H1 (cell line): ENCODE measurements at places on chromosomes 12 and 14. TPM values are rescaled to one million over a fixed set of nuclear protein-coding genes. Genes with fewer than 3 reads are reported as not detected.

The APOF gene
- not detected in 2 replicates for polyA plus RNA-seq

The PTMS gene
- 553 and 999 TPM in 2 replicates for polyA plus RNA-seq

The C12orf54 gene
- polyA plus RNA-seq = not detected in 2 replicates

The C12orf60 gene
- 0.91 and 1.2 TPM in 2 replicates for polyA plus RNA-seq

The MYL2 gene
- not detected in 2 replicates for polyA plus RNA-seq

The KERA gene
- polyA plus RNA-seq = not detected in 2 replicates

The RD3L gene
- polyA plus RNA-seq = not detected in 2 replicates

The SYCP3 gene
- polyA plus RNA-seq = 0.02 TPM in 1 of 2 replicates, not detected in the other

The DPF3 gene
- polyA plus RNA-seq = 0.03 TPM in 1 of 2 replicates, not detected in the other

DNA sequence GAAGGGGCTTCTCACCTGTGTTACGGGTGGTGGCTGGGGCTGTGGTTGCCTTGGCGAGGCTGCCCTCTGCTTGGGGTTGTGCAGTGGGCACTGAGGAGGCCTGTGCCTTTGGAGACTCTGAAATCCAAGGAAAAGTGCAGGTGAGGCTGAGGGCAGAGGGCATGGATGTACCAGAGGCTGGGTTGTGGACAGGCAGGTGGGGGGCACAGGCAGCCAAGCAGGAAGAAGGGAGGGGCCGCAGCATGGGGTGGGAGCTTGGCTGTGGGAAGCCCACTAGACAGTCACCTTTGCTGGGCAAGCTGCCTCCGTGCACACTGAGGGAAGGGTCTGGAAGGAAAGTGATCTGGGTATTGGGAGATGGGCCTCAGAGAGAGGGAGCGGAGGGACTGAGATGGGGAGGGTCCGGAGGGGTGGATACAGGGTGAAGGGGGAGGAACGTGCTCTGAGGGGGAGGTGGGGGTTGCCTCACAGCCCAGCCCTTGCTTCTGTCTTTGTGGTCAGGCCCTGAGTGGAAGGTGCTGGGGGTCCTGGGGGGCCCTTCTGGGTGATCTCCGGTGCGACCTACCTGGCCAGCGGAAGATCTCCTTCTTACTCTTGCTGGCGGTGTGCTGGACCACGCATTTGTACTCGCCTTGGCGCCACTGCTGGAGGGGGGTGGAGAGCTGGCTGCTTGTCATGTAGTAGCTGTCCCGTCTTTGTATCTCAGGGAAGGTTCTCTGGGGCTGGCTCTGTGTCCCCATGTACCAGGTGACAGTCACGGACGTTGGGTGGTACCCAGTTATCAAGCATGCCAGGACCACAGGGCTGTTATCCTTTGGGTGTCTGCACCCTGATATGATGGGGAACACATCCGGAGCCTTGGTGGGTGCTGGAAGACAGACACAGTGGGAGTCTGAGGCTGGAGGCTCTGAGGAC is 318.7 kb downstream of the TMEM121 start:
- no peak for DNase-seq

- peak; percentile 58 for DNase-seq
Measured at GRCh38 chr12:57935839-57936512, 5.4 kb upstream of the ATP23 start.

DNA sequence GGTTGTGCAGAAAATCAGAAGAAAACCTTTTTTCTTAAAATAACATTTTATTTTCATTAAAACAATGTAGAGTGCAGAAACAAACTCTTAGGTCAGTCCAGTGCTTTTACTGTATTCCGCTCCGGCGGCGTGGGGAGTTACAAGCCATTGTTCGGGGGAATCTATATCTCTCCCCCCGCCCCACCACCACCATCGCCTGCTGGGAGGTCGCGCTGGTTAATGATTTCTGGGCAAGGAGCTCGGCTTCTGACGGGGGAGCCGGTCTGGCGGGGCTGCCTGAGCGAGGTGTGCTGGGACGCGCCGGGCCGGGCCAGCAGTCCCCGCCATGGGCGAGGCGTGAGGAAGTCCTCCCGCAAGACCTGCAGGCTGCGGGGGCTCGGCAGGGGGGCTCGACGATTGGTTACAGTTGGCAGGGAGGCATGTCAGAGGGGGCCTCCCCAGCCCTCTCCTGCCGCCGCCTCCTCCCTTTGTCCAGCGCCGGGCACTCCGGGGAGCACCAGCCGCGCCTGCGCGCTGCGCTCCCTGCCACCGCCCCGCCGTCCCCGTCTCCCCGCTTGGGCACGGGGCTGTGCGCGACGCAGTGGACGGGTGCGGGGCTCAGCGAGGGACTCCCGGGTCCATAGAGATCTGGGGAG is 1.0 kb upstream of the DUSP6 start:
- no peak for DNase-seq

DNA sequence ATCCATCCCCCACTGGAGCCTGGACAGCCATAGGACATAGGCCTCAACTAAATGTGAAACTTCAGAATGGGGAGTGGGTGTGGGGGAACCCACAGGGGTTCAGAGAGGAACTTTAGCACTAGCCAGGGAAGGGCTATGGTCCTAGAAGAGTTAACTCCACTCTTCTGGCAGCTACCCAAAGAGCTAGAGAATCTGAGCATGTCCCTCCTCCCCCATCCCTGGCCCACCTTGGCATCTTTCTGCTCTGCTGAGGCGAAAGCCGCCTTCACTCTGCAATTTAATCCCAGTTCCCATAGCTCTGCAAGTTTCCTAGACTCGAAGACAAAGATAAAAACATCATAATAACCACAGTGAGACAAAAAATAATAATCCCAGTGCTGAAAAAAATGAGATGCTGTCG is 214.7 kb upstream of the RTL1 start:
- no peak for DNase-seq

GRCh38 chr14:22140633-22141032 is 448.4 kb downstream of the DAD1 start:
- DNase-seq = no peak

- DNase-seq = no peak
Measured at GRCh38 chr12:123942238-123942653, 30.4 kb downstream of the CCDC92 start.

GRCh38 chr12:44223736-44224135 is 387.9 kb downstream of the TMEM117 start:
- DNase-seq = no peak

GRCh38 chr14:89371585-89372511 is 45.2 kb downstream of the FOXN3 start:
- DNase-seq = no peak

DNA sequence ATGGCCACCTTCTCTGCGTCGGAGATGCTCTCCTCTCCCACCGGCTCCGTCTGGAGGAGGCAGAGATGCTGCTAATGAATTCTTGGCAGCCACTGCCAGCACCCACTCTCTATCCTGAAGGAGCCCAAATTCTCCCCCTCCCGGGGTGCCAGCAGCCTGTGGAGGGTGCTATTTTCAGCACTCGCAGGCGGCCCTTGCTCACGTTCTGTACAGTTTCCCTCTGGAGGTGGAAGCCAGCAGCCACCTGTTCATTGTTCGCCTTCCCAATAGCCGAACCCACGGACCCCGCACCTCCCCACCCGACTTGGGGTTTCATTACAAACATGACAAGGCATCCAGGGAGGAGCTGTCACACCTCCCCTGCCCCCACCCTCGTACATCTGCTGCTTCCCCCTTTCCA is 27.8 kb downstream of the SNRNP35 start:
- no peak for DNase-seq

- peak; percentile 87 for DNase-seq
Measured at GRCh38 chr14:100383727-100384158, 60.6 kb downstream of the SLC25A47 start.

DNA sequence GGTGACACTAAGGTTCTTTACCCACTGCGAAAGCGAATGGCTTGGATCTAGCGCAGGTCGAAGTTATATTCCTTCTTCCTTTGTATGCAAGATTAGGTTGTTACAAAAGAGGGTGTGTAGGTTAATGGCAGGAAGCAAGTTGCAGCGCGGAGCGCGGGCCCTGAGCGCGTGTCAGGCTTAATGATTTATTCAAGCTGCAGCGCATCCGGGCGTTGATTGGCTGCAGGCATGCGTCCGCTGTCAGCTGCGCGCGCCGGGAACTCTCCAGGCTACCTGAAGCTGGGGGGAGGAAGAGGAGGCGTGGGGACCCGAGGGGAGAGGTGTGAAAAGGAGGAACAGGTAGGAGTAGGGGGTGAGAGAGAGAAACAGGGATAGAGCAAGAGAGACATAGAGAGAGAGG is 7.4 kb downstream of the ASCL1 start:
- DNase-seq = no peak

GRCh38 chr14:63840981-63841380 is 11.8 kb upstream of the SYNE2 start:
- peak; percentile 89 for DNase-seq

GRCh38 chr12:88870000-88870737 is 289.9 kb upstream of the KITLG start:
- no peak for DNase-seq

DNA sequence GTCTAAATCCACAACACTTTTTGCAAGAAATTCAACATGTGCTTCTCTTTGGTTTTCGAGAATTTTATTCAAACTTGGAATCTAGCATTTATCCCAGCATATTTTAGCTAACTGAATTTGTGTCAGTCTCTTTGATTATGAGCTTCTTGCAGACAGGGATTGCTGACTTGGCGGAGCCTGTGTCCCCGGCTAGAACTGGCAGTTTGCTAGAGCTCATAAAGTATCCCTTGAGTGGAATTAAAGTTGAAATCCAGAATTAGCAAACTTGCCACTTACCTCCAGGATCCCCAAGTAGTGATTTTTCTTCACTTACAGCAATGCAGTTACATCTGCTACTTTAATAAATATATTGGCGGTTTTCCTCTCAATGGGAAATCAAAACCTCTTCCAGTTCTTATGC is 306.9 kb downstream of the AACS start:
- DNase-seq = no peak

DNA sequence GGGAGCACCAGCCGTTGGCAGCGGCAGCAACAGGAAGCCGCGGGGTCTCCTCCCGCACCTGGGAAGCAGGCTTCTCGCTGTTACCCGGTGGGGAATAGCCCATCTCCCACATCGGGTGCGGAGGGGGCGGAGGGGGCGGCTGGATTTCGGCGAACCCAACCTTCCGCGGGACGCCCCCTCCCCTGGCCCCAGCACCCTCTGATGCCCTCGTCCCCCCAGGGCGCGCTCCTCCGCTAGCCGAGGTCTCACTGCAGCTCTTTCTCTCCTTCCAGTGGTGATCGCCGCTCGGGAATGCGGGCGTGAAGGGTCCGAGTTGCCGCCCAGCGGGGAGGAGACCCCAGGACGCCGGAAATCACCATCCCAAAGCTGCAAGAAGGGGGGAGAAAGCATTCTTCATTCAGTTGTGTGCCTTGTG is 303 bp downstream of the SAMD4A start:
- DNase-seq = peak; percentile 74

GRCh38 chr12:44477331-44477980 is 398.7 kb downstream of the NELL2 start:
- DNase-seq = no peak

DNA sequence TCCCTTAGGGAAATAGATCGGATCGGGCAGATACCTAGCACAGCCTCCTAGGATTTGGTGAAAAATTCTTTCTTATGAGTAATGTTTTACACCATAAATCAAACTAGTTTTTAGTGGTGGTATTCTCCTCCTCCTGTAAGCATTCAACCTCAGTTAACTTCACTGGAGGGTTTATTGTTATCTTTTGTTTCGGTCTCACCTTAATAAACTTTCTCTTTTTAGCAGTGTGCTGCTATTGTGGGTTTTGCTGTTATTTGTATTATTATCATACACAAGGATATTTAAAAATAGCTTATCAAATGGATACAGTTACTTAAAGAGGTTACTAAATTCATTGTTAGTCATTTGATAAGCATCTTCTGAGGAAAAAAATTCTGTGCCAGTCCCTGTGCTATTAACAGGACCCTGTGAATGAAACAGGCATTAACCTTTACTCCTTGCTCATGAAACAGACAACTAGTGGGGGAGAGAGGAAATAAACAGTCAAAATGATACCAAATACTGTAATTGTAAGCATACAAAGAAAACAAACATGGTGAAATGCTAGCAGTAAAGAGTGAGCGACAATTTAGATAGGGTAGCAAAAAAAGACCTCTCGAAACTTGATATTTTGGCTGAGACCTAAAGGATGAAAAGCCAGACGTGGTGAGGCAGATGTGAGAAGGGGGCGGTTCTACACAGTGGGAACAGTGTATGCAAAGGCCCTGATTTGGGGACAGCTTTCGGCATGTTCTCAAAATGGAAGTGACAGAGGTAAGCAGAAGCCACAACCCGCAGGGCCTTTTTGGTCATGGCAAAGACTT is 178.7 kb upstream of the SOX5 start:
- no peak for DNase-seq

GRCh38 chr14:78486621-78487020 is 316.4 kb downstream of the NRXN3 start:
- no peak for DNase-seq

GRCh38 chr12:103882861-103883596 is 42.0 kb upstream of the NT5DC3 start:
- DNase-seq = no peak

DNA sequence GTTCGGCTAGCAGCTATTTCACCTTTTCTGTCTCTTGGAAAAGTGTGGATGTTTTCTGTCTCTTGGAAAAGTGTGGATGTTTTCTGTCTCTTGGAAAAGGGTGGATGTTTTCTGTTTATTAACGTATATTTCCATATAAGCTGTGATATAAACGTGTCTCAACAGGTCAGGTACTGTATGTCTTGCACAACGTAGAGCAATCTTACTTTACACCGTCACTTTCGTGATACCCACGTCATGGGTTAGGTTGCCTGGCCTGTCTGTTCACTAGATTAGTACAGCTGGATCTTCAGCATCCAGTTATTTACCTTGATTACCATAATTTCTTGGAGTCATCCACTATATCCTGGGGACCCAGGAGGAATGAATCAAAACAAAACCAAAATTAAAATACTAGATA is 14.1 kb downstream of the CLEC7A start:
- DNase-seq = no peak

DNA sequence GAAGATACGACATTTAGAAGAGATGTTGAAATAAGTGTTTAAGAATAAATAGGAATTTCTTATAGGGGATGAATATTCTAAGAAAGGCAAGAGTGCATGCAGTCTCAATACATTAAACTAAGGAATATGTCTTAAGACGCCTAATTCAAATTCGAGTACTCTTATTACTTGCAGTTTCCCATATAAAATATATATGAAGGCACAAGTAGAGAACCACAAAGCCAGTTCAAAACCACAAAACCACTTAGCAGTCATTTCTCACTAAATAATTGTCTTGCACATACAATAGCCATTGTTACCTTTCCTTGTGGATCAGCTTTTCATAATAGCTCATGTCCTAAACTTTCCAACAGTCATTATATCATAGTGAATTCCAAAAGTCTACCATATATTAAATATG is 91.0 kb upstream of the MON2 start:
- no peak for DNase-seq

- no peak for DNase-seq
Measured at GRCh38 chr12:81181691-81182090, 103.8 kb downstream of the ACSS3 start.

- DNase-seq = no peak
Measured at GRCh38 chr14:44029933-44030332, 477.1 kb downstream of the FSCB start.
